ENCODE measurements at places on chromosomes 6 and 20.
A peak's percentile ranks its signal among the peaks of the same experiment; 100 is the strongest.

DNA sequence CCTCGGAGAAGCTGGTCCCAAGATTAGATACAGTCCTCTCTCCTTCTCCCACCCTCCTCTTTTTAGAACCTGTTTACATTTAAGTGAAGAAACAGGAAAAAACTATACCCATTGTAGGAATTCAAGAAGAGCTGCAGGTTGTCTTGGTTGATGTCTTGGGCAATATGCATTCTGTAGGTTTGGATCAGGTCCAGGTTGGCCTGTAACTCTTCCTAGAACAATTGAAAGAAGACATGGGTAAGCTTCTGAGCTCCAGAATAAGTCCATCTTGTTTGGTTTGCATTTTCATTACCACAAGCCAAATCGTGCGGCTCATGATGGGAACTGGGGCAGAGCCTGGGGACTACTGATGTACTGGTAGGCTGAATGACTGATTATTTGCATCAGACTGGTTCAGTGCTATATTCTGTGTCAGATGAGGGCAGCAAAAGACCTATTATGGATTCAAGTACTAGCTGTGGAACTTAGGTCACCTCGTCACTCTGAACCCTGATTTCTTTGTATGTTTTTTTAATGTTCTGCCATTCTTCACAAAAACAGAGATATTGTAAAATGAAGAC lies 20.3 kb upstream of the SLA2 start:
- DNase-seq: peak; percentile 16

DNA sequence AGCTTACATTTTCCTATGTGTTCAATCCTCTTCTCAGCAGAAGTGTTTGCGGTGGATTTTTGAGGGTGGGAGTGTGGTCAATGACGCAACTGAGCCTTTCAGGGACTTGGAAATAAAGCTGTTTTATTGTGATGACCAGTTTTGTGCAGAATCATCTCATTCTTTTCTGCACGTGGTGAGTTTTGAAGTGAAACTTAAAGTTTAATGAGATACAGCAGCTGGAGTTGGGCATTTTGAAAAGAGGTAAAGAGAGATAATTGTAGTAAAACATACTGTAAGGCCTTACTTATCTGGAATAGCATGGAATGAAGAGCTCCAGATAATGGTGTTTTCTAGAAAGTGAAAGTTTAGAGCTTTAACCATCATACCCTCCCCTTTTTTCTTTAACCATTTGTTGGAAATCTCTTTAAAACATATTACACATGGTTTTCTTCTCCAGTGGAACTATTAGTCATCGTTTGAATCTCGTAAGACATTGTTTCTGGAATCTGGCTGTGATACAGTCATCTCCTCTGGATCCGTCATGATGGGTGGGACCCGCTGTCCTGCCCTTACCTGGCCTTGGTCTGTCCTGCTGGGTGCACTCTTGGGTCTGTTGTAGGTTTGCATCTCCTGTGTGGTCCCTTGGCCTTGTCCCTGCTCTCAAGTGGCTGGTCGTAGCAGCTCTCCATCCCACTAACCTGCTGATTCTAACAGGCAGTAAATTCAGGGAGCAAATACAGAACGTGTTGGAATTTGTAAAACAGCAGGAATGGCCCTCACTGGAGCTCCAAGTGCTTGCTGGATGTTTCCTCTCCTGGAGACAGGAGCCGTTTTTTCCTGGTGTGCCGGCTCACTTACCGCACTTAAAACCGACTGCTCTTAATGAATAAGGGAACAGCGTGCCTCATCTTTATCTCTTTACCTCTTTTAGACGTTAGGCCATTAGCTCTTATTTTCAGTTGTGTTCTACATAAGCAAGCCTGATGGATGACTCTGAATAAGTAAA lies 29.8 kb downstream of the UST start:
- DNase-seq: peak; percentile 55

GRCh38 chr6:139778688-139779087 lies 404.2 kb upstream of the CITED2 start:
- DNase-seq: peak; percentile 71

DNA sequence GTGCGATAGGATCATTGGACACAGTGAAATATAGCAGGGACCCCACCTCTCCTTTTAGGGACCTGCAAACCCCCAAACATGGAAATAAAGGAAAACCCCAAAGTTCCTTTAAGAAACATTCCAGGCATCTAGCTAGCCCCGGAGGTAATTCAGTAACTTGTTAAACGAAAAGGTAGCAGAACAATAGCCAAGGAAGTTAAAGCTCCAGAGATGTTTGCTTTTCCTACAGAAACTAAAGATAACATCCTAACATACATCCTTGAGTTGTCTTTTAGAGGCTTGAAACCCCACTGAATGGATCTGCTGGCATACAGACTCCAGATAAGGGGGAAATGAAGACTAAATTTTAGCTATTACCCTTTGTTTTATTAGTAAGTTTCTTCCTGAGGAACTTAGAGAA lies 51.0 kb downstream of the FAM184A start:
- no peak for DNase-seq

DNA sequence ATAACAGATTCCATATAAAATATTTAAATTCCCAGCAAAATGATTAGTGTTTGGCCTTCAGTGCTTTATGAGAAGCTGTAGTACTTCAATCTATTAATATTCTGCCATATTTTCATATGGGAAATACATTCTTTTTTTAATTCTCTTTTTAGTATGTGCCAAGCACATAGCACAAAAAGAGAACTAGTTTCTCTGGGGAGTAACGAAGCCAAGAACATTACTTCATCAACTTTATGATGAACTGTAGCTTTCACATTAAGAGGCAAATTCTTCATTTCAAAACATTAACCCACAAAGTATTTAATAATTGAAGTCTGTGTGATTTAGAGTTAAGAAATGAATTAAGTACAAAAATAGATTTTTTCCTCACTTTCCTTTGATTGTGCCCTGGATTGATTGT lies 281.0 kb upstream of the EYS start:
- DNase-seq: no peak

DNA sequence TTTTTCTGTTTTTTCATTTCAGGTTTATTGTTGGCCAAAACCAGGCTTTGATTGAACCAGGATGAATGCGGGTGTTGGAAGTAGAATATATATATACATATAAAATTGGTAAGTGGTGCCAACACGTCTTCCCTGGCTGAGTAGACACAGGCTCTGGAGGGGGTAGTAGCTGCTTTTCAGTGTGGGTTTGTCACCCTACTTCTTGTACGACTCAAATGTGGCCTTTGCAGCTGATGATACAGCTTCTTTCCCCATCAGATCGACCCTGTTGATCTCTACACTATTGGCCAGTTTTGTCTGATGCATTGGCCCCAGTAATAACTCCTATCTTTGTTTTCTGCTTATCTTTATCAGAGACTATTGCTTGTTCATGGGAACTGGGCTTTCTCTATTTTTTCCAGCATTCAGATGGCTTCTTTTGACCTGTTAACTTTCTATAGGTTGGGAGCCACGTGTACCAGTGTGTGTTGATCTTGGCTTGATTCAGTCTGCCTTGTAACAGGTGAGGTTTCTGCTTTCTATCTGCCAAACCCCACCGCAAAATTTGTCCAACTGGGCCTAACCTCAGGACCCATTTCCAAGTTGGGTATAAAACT lies 2.7 kb upstream of the ZNFX1 start:
- no peak for DNase-seq

GRCh38 chr6:70151616-70152015 lies 151.3 kb downstream of the COL9A1 start:
- no peak for DNase-seq

GRCh38 chr20:49901588-49901987 lies 13.7 kb downstream of the SPATA2 start:
- no peak for DNase-seq

- DNase-seq: no peak
These were observed 19.4 kb downstream of the MAP3K5 start for GRCh38 chr6:136772685-136773472.

GRCh38 chr6:155265843-155266535 lies 2.2 kb downstream of the CLDN20 start:
- DNase-seq: no peak

DNA sequence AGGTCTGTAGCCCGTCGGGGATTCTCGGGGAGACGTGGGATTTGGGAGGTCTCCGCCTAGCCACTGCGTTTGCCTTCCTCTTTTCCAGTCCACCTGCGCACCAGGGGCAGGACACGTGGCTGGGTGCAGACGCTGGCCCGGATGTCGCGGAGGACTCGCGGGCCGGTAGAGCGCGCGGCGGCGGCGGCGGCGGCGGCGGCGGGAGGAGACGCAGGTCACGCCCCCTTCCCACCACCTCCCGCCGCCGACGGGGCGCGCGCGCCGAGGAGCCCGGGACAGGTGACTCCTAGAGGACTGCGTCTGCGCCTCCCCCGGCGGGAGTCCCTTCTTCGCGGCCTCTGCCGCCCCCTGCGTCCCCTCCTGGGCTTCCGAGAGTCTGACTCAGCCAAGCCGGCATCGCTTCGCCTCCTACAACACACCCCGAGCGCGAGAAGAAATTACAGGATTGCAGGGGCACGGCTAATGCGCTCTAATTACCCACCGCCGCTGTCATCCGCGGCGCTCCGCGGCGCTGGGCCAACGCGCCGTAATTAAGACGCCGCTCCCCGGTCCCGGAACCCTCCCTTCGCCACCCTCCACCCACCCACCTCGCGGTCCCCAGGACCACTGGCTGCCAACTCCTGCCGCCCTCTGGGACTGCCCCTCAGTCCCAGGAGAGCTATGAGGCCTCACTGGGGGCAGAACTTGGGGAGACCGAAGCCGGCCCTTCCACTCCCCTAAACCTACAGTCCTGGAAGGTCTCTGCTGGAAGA lies 124.5 kb downstream of the MRPL14 start:
- DNase-seq: peak; percentile 87

- DNase-seq: peak; percentile 50
These were observed 95.3 kb upstream of the BHLHE23 start for GRCh38 chr20:63101781-63102720.

GRCh38 chr6:111802720-111803330 lies 70.4 kb downstream of the FYN start:
- no peak for DNase-seq

- no peak for DNase-seq
These were observed 149.3 kb upstream of the FOXQ1 start for GRCh38 chr6:1162367-1163275.

DNA sequence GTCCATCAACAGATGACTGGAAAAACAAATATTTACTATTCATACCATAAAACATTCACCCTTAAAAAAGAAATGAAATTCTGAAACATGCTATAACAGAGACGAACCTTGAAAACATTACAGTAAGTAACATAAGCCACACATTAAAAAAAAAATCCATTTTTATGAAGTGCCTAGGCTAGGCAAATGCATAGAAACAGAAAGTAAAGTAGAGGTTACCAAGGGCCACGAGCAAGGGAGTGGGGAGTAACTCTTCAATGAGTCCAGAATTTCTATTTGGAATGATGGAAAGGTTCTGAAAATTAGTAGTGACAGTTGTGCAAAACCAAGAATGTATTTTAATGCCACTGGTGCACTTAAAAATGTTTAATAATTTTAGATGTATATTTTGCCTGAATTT lies 47.7 kb downstream of the STAU1 start:
- DNase-seq: no peak

- DNase-seq: no peak
These were observed 44.3 kb downstream of the KCNS1 start for GRCh38 chr20:45056473-45057173.

- no peak for DNase-seq
These were observed 346.5 kb downstream of the SYNE1 start for GRCh38 chr6:152290693-152291092.

DNA sequence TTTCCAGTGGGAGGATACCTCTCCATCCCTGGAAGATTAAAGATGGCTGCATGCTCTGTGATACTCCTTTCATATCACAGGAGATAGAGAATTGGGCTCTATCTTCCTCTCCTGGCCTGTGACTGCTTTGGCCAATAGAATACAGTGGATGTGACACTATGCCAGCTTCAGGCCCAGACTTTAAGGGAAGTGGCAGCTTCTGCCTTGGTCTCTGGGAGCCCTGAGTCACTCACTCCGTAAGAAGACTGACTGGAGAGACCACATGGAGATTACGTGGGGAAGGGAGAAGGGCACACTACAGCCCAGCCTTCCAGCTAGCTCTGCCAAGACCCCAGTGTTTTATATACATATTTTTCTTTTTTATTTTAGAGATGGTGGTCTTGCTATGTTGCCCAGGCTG lies 10.4 kb upstream of the MMP9 start:
- no peak for DNase-seq

DNA sequence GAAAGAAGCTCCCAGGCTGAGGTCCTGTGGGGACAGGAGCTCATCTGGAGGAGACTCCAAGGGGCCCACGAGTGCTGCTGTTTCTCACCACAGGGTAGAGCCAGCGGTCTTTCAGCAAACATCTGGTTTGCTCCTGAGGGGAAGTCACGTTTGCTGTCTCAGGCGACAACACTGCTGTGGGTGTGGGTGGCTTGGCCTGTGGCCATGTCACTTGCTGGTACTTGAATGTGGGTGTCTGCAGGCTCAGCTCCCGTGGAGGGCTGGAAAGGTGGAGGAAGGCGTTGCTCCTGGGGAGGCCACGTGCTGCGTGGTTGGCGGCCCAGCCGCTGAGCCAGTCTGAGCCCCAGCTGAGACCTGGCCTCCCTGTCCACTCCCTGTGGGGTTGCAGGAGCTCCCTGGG lies 52.8 kb upstream of the MPC1 start:
- DNase-seq: no peak

DNA sequence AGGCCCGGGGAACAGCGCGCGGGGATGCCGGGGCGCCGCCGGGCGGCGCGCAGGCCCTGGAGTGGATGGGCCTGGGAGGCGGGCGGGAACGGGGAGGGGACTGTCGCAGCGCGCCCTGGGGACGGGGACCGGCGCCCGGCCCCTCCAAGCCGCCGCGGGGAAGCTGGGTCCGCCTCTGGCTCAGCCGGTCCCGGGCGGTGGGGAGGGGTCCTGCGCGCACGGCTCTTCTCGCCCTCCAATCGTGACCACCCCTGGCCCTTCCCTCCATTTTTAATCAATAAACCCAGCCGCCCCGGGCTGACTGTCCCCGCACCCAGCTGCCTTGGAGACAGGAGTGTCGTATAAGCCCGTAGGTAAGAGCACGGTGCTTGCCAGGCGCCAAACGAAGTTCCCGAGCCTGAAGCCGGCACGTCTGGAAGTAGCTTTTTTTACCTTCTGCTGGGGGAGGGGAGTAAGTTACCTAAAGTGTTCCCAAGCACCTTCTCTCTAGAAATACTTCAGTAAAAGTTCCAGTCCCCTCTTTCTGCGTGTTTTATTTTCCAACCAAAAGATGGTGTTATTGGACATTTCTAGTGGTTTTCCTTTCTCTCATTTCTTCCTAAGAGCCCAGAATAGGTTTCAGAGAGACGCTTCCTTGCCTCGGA lies 780 bp upstream of the TAF4 start:
- DNase-seq: peak; percentile 72

GRCh38 chr6:56345376-56345995 lies 98.1 kb upstream of the COL21A1 start:
- DNase-seq: no peak

DNA sequence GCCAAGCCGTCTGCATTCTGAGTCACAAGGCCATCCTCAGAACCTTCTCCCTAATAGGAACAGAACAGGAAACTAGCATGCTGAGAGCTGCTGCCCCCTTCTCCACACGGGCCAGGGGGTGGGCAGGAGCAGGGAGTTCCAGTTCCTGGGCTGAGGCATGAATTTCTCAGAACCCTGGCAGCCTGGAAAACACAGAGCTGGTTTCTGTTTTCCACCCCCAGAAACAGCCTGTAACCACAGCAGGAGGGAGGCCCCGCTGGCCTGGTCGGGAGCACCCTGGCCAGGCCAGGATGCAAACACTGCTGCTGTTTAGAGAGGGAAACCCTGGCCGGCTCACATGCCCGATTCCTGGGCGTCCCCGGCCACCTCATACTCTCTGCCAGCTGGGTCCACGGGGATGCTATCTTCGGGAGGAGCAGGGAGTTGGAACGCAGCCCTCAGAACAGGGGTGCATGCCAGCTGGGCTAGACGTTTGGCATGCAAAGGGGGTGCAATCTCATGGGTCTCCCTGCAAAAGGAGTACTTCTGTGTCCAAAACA lies 130.1 kb downstream of the NFATC2 start:
- DNase-seq: peak; percentile 67

- DNase-seq: no peak
These were observed 32.5 kb upstream of the PRND start for GRCh38 chr20:4689220-4689619.

Measured in astrocyte of the hippocampus (primary cell).